Aorta (tissue), 5 donors: ENCODE measurements at places on chromosomes 16 and 17. TPM values are rescaled to one million over a fixed set of nuclear protein-coding genes. Genes with fewer than 3 reads are reported as not detected.
A peak's percentile ranks its signal among the peaks of the same experiment; 100 is the strongest.

DNA sequence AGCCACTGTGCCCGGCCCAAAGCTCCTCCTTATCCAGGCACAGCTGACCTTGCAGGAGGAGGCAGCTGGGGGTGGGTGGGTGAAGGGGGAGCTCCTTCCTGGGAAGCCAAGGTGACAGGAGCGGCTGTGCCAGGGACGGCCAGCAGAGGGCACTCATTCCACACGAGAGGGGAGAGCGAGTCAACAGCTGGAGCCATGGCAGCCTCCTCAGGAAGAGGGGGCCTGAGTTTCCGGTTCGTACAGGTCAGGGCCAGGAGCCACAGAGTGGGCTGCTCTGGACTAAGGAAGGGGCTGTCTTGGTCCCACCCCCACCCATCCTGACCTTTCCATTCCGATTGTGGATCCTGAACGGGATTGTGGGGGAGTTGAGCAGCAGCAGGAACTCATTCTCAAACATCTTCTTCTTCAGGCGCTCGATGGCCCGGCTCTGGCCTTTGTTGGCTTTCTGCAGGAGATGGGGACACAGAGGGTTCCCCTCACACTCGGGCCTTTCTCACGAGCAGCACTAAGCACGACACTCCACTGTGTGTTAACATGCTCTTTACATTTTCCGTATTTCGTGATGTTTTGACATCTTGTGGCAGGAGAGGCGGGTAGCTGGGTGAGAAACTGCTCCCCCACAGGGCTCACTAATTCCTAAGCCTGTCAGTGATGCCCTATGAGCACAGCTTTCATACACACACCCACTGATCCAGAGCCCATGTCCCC, 61.6 kb downstream of the TIMM22 start:
- DNase-seq = no peak

DNA sequence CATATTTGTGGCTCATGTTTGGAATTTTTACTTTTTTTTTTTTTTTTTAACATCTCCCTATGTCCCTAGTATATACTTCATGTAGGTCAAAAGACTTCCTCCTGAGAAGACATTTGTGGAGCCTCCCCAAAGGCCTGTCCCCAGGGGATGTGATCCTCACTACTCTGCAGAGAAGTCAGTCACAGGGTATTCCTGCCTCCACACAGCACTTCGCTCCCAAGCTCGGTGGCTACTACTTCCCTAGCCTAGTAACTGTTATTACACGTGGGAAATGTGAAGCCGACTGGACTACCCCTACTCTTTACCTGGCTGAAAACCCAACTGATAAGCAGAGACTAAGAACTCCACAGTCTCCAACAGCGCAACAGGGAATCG, 116.8 kb downstream of the HIC1 start:
- no peak for DNase-seq

GRCh38 chr17:7557147-7557764, 1.3 kb upstream of the TNFSF13 start:
- DNase-seq = no peak

DNA sequence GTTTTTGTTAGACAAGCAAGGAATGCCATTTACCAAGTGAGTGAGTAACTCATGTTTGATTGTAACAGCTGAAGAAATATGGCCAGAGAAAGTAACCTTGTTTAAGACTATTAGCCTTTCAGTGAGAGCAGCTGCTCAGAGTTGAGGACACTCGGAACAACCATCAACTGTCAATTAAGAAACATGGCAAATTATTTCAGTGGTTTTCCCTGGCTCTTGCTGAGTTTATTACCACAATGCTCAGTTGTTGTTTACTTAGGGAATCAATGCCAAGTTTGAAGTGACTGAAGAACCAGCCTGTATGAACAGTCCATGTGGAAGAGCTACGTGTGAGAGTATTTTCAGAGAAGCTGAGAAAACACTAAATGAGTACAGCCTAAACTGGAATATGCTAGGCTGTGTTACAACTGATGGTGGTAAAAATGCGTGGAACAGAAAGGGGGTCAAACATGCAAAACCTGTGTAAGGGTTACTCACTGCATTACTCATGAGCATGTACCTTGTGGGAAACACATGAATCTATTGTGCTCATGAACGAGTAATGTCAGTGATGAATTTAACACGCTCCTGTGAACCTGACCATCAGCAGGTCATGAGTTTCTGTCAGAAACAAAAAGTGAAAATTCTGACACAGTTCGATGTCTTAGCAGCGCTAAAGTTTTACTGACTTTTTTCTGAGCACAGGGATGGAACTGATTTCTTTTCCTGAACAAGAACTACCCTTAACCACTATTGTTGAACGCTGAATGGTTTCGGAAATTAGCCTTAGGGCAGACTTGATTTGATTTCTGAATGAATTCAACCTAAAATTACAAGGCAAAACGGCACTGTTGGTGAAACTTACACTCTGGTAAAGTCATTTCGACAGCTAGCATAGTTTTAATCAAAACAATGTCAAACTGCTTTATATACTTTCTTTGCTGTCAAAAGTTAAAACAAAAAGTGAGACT, 33.5 kb downstream of the GNA13 start:
- no peak for DNase-seq

GRCh38 chr17:537133-537532, 177.5 kb downstream of the VPS53 start:
- no peak for DNase-seq

DNA sequence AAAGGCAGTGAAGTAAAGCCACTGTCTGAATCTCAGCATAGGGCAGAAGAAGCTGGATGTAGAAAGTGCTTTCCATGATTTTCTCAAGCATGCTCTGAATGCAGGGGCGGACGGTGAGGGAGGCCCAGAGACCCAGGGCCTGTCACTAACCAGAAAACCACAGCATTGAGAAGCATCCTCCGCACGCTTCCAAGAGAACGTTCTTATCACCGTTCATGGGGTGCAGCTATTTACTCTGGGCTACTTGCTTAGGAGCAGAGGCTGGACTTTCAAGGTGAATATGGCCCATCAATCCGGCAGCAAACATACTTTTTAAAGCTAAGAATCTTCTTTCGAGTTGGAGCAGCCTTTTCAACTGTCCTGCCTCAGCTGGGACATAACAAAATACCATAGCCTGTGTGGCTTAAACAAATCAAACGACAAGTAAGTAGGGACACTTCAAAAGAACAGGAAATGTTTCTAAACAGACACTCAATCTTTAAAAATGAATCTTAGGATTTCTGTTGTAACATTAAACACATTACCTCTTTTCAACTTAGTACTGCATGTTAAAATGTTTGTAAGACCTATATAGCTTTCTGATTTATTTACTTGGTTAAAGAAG, 46.5 kb upstream of the CDRT4 start:
- DNase-seq = no peak

DNA sequence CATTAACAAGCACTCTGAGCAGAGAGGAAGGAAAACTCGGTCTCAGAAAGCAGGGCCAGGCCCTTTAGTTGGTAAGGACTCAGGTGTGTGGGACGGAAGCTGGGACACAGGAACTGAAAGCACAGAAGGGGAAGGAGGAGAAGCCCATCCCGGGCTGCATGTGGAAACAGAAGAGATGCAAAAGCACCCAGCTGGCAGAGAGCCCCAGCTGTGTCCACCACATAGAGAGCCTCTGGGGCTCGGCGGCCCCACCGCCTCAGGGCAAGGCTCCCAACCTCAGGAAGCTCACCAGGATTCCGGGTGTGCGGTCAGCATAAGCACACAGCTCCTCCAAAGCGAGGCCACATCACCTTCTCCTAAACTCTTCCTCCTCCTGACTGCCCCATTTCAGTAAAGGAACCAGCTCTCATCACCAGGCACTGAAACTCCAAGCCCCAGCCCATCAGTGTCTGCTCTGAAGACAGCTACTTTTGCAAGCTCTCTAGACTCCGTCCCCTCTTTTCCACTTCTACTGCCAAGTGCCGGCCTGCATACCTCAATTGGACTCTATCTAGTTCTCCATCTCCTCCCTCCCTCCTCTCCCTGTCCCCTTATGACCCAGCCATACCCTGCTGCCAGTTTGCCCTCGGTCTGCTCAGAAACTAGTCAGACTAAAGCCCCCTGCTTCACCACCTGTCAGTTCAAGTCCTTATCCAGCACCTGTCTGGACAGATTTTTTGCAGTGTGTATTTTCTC, 6.0 kb downstream of the ST3GAL2 start:
- peak; percentile 62 for DNase-seq

- no peak for DNase-seq
These were observed 204.7 kb downstream of the HS3ST3B1 start for GRCh38 chr17:14505606-14506005.

DNA sequence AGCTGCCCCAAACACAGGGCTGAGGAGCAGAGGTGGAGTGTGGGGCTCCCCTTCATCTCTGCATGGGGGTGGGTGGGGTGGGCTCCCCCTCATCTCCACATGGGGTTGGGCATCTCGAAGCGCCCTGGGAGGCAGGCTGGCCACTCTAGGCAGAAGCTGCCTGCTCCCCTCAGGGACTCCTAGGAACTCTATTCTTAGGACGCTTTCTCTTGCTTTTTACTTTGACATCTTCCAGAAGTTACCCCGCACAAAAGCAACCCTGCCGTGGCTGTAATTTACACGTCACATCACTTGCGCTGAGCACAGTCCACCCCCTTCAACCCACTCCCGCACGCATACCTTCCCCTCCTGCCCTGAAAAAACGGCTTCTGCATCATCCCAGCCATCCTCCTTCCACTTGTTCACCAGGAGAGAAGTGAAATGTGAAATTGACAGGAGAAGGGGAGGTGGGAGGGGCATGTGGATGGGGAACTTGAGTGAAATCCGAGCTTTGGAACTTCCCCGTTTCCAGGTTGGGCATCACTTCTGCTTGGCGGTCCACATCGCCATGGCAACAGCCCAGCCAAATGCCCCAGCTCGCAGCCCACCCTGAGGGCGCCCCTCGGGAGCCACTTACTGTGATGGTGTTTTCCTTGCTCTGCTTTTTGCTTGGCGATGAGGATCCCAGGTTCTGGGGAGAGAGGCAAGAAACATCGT, 53.7 kb upstream of the RCVRN start:
- DNase-seq = peak; percentile 57

DNA sequence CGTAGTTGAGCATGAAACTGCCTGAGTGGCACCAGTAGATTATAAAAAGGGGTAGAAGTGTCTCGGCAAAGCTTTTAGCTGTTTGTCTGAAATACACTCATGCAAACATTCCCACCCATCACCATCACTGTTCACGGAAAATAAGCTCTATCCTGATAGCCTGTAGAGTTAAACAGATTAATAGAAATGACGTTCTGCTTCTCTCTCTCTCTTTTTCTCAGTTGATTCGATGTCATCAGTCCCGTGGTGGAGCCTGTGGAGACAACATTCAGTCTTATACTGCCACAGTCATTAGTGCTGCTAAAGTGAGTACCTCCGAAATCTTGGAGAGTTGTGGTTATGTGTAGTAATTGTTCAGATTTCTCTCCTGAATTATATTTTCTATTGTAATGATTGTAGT, 224.7 kb downstream of the BCAS3 start:
- no peak for DNase-seq

The KRTAP9-1 gene
- polyA plus RNA-seq = not detected

The KRTAP3-2 gene
- polyA plus RNA-seq = not detected

The MYL11 gene
- not detected for polyA plus RNA-seq

The ZG16 gene
- 23.9 TPM for polyA plus RNA-seq

The ZFPM1 gene
- 2.0 TPM for polyA plus RNA-seq
